ENCODE measurements at places on chromosomes 11 and 22. TPM values are rescaled to one million over a fixed set of nuclear protein-coding genes. Genes with fewer than 3 reads are reported as not detected.

DNA sequence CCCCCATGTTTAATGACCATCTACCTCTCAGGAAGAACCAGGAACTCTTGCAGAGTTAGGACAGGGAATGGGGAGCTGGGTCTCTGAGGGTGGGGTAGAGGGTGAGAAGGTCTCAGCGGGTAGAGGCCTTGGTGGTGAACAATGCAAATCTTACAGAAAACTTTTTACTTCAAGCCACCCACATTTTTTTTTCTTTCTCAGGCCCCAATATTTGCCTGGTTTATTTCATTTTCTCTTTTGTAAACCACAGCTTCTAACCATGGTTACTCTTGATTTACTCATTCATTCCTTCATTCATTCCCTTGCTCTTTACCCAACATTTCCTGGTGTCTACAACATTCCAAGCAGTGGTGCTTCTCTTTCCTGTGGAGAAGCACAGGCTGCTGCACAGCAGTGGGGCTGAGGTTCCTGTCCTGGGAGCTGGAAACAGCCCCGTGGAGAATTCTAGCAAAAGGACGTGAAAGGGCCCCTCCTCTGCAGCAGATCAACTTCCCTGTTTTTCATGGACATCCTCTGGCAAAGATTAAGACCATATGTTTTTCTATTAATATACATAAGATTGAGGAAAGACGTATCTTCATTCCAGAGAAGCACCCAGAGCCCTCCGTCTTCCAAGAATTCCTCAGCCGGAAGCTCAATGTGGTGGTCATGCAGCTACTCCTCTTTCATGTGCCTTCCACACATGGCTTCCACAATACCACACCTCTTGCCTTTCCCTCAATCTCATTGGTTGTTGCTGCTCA, 224.4 kb upstream of the SESN3 start:
- H3K4me3 ChIP-seq: no peak overlapping the region
- H3K27ac ChIP-seq: no peak overlapping the region
- H3K36me3 ChIP-seq: no peaks in the 10 kb centered on the region
- no peaks in the 10 kb centered on the region for H3K27me3 ChIP-seq
- peaks cover 2% of the 10 kb centered on the region for H3K4me1 ChIP-seq

- H3K27ac ChIP-seq: no peak overlapping the region
- DNase-seq: no peak
- no peak overlapping the region for H3K4me3 ChIP-seq
These were observed 326.3 kb downstream of the ETS1 start for GRCh38 chr11:128261011-128261421.

DNA sequence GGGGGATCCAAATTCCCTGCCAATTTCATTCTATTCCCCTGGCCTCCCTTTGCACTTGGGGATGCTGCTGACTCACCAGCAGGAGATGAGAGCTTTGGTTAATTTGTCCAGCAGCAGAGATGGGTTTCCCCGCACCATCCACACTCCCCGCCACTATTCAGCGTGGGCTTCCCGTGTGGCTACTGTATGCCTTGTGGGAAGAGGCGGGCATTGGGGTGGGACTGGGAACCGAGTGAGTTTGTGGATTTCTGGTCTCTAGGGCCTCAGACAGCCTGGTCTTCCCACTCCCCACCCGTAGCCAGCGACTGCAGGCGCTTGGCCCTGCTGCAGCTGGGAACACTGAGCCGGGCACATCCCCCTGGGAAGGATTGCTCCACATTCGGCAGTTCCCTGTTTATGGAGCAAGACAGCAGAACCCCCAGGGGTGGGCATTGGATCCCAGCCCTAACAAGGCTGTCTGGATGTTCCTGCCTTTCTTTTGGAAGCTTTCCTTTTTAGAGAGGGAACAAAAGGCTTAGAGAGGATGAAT, 23.4 kb downstream of the KIAA1671 start:
- H3K27me3 ChIP-seq: no peaks in the 10 kb centered on the region
- no peak overlapping the region for H3K27ac ChIP-seq
- DNase-seq: no peak
- no peaks in the 10 kb centered on the region for H3K36me3 ChIP-seq
- H3K4me3 ChIP-seq: no peak overlapping the region

The PDGFD gene
- total RNA-seq: 1.7 TPM

The DERL3 gene
- 9.8 TPM for total RNA-seq
